ENCODE measurements at places on chromosomes 6 and 20. TPM values are rescaled to one million over a fixed set of nuclear protein-coding genes. Genes with fewer than 3 reads are reported as not detected.

DNA sequence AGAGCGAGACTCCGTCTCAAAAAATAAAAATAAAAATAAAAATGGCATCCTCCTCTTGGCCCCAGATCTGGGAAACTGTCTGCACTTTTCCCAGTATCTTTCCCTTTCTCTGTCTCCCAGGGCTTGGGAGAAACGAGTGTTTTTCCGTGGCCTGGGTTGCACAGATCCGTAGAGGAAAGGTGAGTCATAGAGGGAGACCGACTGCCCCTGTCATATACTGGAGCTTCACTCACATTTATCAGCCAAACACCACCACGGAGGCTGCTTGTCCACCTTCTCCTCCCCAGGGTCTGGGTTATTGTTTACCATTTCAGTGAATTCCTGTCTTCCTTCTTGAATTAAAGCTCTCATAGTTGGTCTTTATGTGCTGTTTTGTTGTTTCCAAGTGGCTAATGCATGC is 31.9 kb upstream of the EIF2S2 start:
- no peaks in the 10 kb centered on the region for H3K4me1 ChIP-seq
- H3K36me3 ChIP-seq: no peaks in the 10 kb centered on the region
- no peak overlapping the region for H3K4me3 ChIP-seq
- no peak overlapping the region for H3K27ac ChIP-seq
- no peak for DNase-seq
- no peaks in the 10 kb centered on the region for H3K27me3 ChIP-seq

DNA sequence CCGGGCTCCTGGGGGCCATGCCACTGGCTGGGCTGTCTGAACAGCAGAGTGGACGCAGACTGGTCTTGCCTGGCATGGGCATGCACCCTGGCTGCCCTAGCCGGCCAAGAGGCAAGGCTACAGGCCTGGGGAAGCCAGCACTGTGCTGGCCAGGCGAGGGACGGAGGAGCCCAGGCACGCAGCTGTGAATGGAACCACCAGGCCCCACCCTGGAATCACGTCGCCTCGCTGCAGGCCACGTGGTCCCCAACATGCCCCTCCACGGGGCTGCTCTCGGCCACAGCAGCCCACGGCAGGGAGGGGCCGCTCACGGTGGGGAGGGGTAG is 4.0 kb downstream of the UCKL1 start:
- no peak for DNase-seq
- peak overlapping the region; percentile 96 for H3K27ac ChIP-seq
- H3K36me3 ChIP-seq: no peaks in the 10 kb centered on the region

DNA sequence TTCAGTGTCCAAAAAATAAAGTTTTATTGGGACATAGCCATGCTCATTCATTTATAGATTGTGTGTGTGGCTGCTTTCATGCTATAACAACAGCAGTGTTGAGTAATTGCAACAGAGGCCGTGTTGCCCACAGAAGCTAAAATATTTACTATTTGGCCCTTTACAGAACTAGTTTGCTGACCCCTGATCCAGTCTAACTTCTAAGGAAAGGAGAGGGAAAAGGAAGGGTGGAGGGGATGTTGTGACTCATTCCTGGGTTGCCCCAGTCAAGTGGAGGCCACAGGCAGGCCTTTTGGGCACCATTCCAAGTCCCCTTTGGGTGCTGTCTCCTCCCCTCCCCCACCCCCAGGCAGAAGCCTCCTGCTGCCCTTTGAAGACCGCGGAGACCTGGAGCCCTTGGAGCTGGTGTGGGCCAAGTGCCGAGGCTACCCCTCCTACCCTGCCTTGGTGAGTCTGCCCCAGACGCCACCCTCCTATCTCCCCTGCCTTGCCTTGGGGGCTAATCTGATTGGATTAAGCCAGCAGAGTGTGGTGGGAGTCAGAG is 28.4 kb downstream of the BRPF3 start:
- no peak for DNase-seq
- peaks cover 98% of the 10 kb centered on the region for H3K36me3 ChIP-seq

DNA sequence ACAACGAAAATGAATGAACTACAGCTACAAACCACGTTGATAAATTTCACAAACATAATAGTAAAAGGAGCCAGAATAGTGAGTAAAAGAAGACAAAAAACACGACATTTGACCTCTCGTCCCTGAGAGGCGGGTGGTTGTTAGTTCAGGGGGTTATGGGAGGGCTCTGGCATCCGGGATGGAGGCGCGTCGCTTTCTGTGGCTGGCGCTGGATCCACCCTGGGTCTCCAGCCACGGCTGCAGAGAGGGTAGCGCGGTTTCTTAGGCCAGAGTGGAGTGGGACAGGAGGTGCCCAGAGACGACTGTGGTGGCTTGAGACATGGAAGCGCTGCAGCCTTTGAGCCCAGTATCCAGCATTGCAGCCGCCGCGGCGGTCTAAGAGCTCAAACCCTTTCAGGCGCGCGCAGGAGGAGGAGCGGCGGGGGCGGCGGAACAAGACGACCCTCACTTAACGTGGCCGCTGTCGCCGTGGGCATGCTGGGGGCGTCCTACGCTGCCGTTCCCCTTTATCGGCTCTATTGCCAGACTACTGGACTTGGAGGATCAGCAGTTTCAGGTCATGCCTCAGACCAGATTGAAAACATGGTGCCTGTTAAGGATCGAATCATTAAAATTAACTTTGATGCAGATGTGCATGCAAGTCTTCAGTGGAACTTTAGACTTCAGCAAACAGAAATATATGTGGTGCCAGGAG is 3.7 kb upstream of the ZSCAN23 start:
- no peak for DNase-seq
- peak overlapping the region; percentile 45 for H3K4me3 ChIP-seq
- peaks cover 64% of the 10 kb centered on the region for H3K27me3 ChIP-seq
- no peak overlapping the region for H3K27ac ChIP-seq
- H3K4me1 ChIP-seq: peaks cover 16% of the 10 kb centered on the region

DNA sequence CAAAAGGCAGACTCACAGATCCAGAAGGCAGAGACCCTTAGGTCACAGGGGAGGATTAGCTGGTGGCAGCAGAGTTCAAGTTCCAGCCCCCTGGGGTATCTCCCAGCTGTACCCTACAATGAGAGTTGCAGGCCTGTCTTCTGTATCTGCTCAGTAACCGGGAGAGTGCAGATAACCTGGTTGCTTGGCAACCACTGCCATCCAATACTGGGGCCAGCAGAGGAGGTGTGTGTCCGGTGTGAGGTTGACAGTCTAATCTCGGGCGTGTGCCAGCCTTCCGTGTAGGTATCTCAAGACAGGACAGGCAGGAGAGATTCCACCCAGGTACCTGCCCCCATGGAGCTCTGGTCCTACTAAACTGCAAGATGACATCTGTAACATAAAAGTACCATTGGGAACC is 56.6 kb upstream of the TBC1D7 start:
- H3K4me3 ChIP-seq: no peak overlapping the region
- H3K36me3 ChIP-seq: no peaks in the 10 kb centered on the region
- H3K27me3 ChIP-seq: no peaks in the 10 kb centered on the region
- peaks cover 5% of the 10 kb centered on the region for H3K4me1 ChIP-seq

GRCh38 chr6:7640607-7641577 is 50.9 kb downstream of the SNRNP48 start:
- no peak overlapping the region for H3K4me3 ChIP-seq
- DNase-seq: no peak
- no peak overlapping the region for H3K27ac ChIP-seq
- peaks cover under 1% of the 10 kb centered on the region for H3K27me3 ChIP-seq

GRCh38 chr6:75611011-75611701 is 9.5 kb downstream of the SENP6 start:
- H3K4me3 ChIP-seq: no peak overlapping the region
- H3K36me3 ChIP-seq: no peaks in the 10 kb centered on the region
- H3K27me3 ChIP-seq: no peaks in the 10 kb centered on the region
- no peak for DNase-seq

GRCh38 chr6:24966381-24966780 is 30.6 kb upstream of the RIPOR2 start:
- H3K4me1 ChIP-seq: no peaks in the 10 kb centered on the region
- H3K27me3 ChIP-seq: no peaks in the 10 kb centered on the region
- no peak overlapping the region for H3K4me3 ChIP-seq
- no peak for DNase-seq

- H3K27ac ChIP-seq: peak overlapping the region; percentile 18
- H3K36me3 ChIP-seq: no peaks in the 10 kb centered on the region
- no peak overlapping the region for H3K4me3 ChIP-seq
Observed at GRCh38 chr6:71721642-71722041, 164.7 kb upstream of the RIMS1 start.

Gene PRSS35
- total RNA-seq: not detected

Gene F13A1
- 22.4 TPM for total RNA-seq

Gene BMP5
- total RNA-seq: 0.60 TPM

DNA sequence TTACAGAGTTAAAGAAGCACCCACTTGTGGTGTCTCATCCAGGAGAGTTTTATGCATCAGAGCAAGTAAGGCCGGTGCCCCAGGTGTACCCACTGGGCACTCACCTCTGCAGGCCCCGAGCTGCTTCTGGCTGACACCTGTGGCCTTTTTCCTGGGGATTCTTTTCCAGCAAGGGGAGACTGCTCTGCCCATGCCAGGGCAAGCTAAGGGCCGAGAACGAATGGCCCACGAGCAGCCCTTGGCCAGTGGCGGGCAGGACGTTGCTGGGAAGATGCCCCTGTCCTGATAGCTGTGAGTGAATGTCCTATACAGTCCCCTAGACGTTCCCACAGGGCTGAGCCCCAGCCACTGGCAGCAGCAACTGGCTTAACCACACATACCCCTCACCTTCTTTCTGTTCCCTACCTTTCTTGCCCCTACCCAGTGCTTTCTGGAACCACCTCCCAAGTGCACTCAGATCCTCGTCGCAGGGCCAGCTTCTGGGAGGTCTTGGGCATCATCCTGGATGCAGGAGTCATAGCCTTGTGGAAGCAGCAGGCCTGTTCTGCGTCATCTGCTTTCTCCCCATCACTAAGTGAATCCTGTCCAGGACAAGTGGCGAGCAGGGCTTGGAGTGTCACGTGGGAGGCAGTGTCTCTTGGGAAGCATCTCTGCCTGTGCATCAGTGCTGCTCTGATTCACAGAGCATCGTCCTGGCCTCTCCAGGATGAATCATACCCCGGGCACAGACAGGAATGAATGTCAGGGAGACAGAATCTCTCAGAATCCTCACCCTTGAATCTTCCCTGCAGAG is 32.5 kb downstream of the SYNDIG1 start:
- peak overlapping the region; percentile 77 for H3K27ac ChIP-seq
- H3K4me1 ChIP-seq: peaks cover 9% of the 10 kb centered on the region
- no peaks in the 10 kb centered on the region for H3K36me3 ChIP-seq
- H3K27me3 ChIP-seq: no peaks in the 10 kb centered on the region
- no peak overlapping the region for H3K4me3 ChIP-seq

DNA sequence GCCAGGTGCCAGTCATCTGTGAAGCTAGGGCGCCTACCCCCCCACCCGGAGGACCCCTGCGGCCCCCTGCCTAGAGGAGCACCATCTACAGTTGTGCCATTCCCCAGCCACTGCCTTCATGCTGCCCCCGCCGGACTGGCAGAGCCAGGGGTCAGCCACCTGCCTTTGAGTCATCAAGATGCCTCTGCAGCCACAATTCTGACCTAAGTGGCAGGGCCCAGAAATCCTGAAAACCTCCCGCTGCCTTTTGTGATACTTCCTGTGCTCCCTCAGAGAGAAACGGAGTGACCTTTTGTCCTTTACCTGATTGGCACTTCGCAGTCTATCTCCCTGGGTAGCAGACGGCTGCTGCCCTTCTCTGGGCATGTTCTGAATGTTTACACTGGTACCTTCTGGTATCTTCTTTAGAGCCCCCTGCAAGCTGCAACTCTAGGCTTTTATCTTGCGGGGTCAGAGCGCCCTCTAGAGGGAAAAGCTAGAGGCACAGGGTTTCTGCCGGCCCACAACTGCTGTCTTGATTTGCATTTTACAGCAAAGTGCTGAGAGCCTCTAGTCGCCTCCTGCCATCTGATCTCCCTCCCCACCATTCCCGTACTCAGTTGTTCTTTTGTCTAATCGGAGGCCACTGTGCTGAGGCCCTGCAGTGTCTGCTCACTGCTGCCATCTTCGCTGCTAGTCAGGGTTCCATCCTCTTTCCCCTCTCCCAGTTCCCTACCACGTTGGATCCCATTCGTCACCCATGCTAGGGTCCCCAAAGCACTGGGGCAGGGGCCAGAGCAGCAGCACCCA is 26.9 kb downstream of the SPATA2 start:
- H3K36me3 ChIP-seq: peaks cover 59% of the 10 kb centered on the region
- peak overlapping the region; percentile 60 for H3K27ac ChIP-seq
- H3K4me3 ChIP-seq: no peak overlapping the region
- no peak for DNase-seq
- H3K27me3 ChIP-seq: no peaks in the 10 kb centered on the region

DNA sequence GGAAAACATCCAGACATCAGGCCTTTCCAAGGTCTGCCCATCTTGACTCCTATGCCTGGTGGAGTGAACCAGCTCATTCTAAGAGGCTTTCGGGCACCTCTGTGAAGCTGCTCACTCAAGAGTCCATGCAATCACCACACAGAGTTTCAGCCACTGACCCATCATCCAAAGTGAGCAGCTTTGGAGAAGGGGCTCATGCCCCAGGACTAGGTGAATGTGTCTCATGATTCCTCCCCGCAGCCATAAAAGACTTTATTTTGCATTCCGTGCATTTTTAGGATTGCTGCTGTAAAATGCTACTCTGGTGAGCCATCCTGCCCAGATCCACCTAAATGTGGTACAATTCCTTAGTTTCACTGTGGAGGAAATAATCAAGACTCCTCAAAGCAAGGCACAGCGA is 44.5 kb upstream of the EZR start:
- H3K36me3 ChIP-seq: no peaks in the 10 kb centered on the region
- H3K4me1 ChIP-seq: no peaks in the 10 kb centered on the region
- H3K27me3 ChIP-seq: no peaks in the 10 kb centered on the region
- DNase-seq: no peak
- no peak overlapping the region for H3K27ac ChIP-seq
- no peak overlapping the region for H3K4me3 ChIP-seq

Measured in heart right ventricle (tissue), 16 donors.